SJSA1 (cell line): ENCODE measurements at places on chromosomes 12 and 14. TPM values are rescaled to one million over a fixed set of nuclear protein-coding genes. Genes with fewer than 3 reads are reported as not detected.

The GPR65 gene
- 1.9 and 2.2 TPM in 2 replicates for total RNA-seq

The RIMBP2 gene
- 0.16 TPM in 1 of 2 replicates, not detected in the other for total RNA-seq

The TMED8 gene
- total RNA-seq, result 6.4 and 7.6 TPM in 2 replicates

The LIMA1 gene
- 156 and 199 TPM in 2 replicates for total RNA-seq

The HNF1A gene
- total RNA-seq, result not detected in 2 replicates

The MIP gene
- 0.08 TPM in 1 of 2 replicates, not detected in the other for total RNA-seq

The AICDA gene
- not detected in 2 replicates for total RNA-seq

The TSPAN8 gene
- not detected in 2 replicates for total RNA-seq

GRCh38 chr14:94995551-94995950 is 161.8 kb downstream of the DICER1 start:
- H3K27me3 ChIP-seq, result no peaks in the 10 kb centered on the region
- H3K27ac ChIP-seq, result no peak overlapping the region
- H3K36me3 ChIP-seq, result no peaks in the 10 kb centered on the region
- H3K4me3 ChIP-seq, result no peak overlapping the region

- DNase-seq, result no peak
- H3K4me1 ChIP-seq, result no peaks in the 10 kb centered on the region
- H3K27me3 ChIP-seq, result no peaks in the 10 kb centered on the region
- no peak overlapping the region for H3K27ac ChIP-seq
- H3K4me3 ChIP-seq, result no peak overlapping the region
These were observed 394.2 kb downstream of the SOX5 start for GRCh38 chr12:23555180-23555824.

DNA sequence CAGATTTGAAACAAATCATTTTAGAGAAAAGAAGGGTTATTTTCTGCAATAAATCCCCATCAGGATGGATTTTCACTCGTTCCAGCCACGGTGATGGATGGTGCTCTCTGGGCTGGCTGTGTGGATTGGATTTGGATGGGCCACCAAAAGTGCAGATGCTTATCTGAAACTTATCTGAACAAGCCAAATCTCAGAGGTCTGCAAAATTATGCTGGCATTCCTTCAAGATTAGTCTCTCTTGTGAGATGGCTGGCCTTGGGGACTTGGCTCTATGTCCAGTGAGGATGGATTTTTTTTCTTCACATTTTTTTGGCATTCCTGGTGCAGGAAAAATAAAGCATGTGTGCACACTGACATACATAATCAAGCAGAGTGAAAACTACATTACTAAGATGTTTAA is 341.9 kb downstream of the GXYLT1 start:
- no peaks in the 10 kb centered on the region for H3K27me3 ChIP-seq
- no peaks in the 10 kb centered on the region for H3K4me1 ChIP-seq
- DNase-seq, result no peak

DNA sequence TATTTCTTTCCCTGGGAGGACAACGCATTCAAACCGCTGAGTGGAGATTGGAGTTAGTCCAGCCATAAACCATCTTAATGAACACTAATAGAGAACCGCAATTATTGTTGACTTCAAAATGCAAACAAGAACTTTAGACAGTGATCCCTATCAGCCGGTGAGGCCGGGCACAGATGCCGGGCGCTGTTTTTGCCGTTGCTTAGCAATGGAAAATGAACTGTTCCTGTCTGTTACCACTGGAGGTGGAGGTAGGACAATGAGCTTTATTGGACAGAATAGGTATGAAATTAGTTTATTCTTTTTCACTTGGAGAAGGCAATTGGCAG is 216.8 kb downstream of the TTC8 start:
- no peak for DNase-seq
- peak overlapping the region; percentile 79 for H3K27ac ChIP-seq
- H3K27me3 ChIP-seq, result no peaks in the 10 kb centered on the region
- no peaks in the 10 kb centered on the region for H3K36me3 ChIP-seq
- H3K4me1 ChIP-seq, result peaks cover 16% of the 10 kb centered on the region

DNA sequence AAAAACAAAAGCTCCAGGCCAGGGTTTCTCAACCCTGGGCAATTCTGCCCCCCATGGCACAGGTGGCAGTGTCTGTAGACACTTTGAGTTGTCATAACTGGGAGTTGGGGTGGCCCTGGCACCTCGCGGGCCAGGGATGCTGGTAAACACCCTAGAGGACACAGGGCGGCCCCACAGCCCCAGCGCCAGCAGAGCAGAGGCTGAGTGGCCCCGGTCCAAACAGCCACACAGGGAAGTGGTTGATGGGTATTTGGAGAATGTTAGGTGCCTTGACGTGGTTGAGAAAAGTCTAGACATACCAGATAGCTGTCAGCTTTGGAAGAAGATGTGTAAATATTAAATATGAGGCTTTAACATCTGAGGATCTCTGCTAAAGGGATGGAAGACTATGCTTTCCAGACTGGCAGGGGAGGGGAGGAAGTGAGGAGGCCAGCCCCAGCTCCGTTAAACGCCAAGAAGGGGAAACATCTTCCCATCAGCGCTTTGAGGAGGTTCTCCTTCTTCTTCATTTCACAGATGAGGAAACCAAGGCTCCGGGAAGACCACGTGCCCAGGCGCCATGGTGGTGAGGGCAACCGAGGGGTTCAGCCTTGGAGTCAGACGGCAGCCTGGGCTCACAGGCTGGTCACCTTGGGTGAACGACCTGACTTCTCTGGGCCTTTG is 103.7 kb downstream of the SCARB1 start:
- peaks cover 51% of the 10 kb centered on the region for H3K4me1 ChIP-seq
- H3K36me3 ChIP-seq, result peaks cover 4% of the 10 kb centered on the region; the same call in 1 of the 2 replicates
- no peak overlapping the region for H3K27ac ChIP-seq
- H3K27me3 ChIP-seq, result no peaks in the 10 kb centered on the region
- no peak for DNase-seq

GRCh38 chr14:104037903-104038302 is 47.6 kb upstream of the ASPG start:
- no peak for DNase-seq
- no peaks in the 10 kb centered on the region for H3K36me3 ChIP-seq
- no peaks in the 10 kb centered on the region for H3K4me1 ChIP-seq
- no peaks in the 10 kb centered on the region for H3K27me3 ChIP-seq

GRCh38 chr12:119660076-119660475 is 7.9 kb upstream of the PRKAB1 start:
- H3K4me1 ChIP-seq, result no peaks in the 10 kb centered on the region
- no peak for DNase-seq
- H3K4me3 ChIP-seq, result no peak overlapping the region
- no peaks in the 10 kb centered on the region for H3K36me3 ChIP-seq
- H3K27ac ChIP-seq, result no peak overlapping the region

- no peak overlapping the region for H3K4me3 ChIP-seq
- no peaks in the 10 kb centered on the region for H3K27me3 ChIP-seq
- no peak overlapping the region for H3K27ac ChIP-seq
- peaks cover 3% of the 10 kb centered on the region; the same call in 1 of the 2 replicates for H3K4me1 ChIP-seq
These were observed 24.4 kb upstream of the BTBD6 start for GRCh38 chr14:105223770-105224544.

- no peaks in the 10 kb centered on the region for H3K4me1 ChIP-seq
- no peak overlapping the region for H3K4me3 ChIP-seq
- H3K36me3 ChIP-seq, result peaks cover 100% of the 10 kb centered on the region
- DNase-seq, result no peak
These were observed 50.9 kb downstream of the RFLNA start for GRCh38 chr12:124345795-124346194.
